ENCODE measurements at places on chromosomes 5 and 9. TPM values are rescaled to one million over a fixed set of nuclear protein-coding genes. Genes with fewer than 3 reads are reported as not detected.

The CTSV gene
- total RNA-seq, result not detected

The QRFP gene
- total RNA-seq, result not detected

The RBM18 gene
- total RNA-seq, result 23.7 TPM

The PTGER4 gene
- 2.8 TPM for total RNA-seq

The SPINK14 gene
- total RNA-seq, result not detected

The PSD2 gene
- 0.05 TPM for total RNA-seq

The PCDHA9 gene
- total RNA-seq, result 0.50 TPM

The AIF1L gene
- total RNA-seq, result 16.1 TPM

The ARSI gene
- total RNA-seq, result 0.23 TPM

The GRM6 gene
- total RNA-seq, result not detected

The ZNF483 gene
- 48.0 TPM for total RNA-seq

The MGAT1 gene
- 91.8 TPM for total RNA-seq

The MGAT4B gene
- total RNA-seq, result 61.3 TPM

The SH3TC2 gene
- 0.80 TPM for total RNA-seq

The BHMT2 gene
- total RNA-seq, result 13.6 TPM
